ENCODE measurements at places on chromosomes 11 and 22.
A peak's percentile ranks its signal among the peaks of the same experiment; 100 is the strongest.

DNA sequence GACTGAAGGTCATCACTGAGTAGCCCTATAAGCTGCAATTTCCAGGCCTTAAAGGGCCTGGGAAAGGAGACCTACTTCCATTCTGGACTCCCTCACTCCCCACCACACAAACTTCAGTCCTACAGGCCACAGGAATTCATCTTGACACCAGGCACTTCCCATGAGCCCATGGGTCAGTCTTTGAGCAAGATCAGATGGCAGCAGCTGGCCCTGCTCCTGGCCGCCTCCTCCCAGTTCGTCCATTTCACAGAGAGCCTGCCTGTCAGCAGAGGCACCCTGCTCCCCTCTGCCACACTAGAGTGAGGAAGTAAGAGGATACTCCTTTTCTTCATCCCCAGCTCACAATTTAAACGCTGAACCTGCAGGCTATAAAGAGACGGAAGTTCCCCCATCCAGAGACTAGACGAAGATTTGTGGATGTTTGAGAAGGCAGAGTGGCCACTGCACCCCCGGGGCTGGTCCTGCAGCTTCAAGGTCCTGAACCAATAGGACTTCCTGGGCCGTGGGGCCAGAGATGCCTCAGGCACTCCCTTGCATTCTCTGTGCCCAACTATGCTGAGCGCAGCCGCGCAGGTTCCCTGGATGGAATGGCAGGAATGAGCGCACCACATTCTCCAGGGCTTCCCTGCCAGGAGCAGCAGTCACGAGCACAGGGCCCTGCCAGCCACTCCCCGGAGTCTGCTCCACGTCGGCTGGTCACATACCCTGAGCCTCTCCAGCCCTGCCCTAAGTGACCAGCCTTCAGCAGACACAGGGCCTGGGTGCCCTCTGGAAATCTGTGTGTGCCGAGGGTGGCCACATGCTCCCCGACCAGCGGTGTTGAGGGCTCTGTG lies 33.5 kb upstream of the BID start:
- DNase-seq = no peak

- no peak for DNase-seq
Measured at GRCh38 chr11:13008625-13009475, at the start of gene RASSF10. TSS of gene RASSF10 (plus strand) at chr11:13009316. CDS start at chr11:13009577, 261 bp downstream.

- DNase-seq = no peak
Measured at GRCh38 chr11:12251666-12252560, 125.5 kb upstream of the PARVA start.

DNA sequence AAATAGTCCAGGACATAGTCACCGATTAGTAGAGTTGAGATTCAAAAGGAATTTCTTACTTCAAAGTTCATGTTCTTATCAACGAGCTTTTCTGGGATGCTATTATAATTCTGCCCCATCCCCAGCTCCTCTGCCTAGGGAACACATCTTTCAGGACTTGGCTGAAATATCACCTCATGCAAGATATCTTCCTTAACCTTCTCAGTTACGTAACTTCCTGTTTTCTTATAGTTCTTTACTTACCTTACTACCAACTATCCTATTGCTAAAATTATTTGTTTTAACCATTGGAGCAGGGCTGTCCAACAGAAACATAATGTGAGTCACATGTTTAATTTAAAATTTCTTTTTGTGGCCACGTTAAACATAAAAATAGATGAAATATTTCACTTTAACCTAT lies 2.3 kb downstream of the NARS2 start:
- DNase-seq = no peak

- no peak for DNase-seq
Measured at GRCh38 chr11:1300569-1301187, 8.8 kb downstream of the TOLLIP start.

- DNase-seq = peak; percentile 51
Measured at GRCh38 chr22:29787371-29787980, 20.3 kb downstream of the UQCR10 start.

DNA sequence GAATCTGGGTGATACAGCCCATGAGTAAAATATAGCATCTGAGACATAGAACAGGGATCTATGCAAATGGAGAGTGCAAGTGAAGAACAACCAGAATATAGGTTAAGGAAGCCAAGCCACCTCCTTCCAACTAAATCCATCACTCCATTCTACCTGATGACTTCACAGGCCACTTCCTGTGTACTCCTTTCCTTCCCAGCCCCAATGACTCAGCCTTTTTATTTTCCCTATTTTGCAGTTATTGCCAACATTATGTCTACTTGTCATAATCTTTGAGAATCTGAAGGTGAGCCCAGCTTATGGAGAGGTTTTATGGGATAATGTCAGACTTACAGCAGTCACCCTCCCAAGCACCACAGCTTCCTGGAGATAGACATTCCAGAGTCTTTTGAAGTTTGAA lies 1.4 kb upstream of the OR52M1 start:
- no peak for DNase-seq

DNA sequence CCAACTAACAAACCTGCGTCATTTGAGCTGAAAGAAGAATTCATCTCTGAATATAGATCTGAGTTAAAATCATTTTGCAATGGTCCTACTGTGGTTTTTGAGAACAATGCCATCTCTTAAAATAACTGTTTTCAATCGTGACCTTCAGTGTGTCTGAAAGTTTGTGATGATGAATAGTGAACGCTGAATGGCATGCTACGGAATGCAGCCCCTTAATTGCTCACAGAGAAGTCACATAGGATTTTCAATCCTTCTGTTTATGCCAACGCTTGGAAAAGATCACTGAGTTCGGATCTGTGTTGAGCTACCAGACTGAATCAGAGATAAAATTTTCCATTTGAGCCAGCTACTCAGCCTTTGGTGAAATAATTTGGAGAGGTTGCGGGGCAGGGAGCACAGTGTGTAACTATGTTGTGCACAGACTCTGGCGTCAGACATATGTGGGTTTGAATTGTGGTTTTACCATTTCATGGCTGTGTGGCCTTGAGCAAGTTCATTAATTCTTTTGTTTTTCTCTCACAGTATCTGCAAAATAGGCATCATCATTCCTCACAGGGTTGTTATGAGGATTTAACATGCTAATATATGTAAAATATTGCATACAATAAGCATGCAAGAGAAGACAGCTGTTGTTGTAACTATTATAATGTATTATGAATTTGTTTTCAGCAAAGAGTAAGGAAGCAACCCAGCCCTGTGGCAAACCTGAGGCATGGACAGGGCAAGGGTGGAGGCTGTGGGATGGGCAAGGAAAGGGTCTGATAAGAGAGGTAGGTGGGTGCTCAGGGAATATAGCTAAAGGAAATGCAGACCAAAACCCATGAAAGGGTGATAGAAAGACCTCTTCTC lies 679.9 kb downstream of the KCNA4 start:
- no peak for DNase-seq

DNA sequence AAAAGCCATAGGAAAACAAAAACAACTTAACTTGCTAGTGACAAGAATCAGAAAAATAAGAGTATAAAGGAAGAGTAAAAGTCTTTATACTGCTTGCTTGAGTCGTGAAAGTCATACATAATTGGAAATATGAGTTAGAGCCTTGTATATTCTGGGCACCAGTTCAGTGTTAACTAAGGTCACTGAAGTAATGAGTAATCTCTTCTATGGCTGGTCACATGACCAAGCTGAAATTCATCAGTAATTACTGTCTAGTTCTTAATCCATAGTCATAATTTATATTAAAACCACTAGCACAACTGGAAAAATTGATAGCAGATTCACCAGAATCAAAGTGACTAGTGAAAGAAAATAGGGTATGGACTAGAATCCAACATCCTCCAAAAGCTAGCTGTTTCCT lies 84.4 kb upstream of the SLC5A12 start:
- DNase-seq = no peak

GRCh38 chr11:77448269-77448668 lies 25.6 kb downstream of the PAK1 start:
- DNase-seq = no peak

DNA sequence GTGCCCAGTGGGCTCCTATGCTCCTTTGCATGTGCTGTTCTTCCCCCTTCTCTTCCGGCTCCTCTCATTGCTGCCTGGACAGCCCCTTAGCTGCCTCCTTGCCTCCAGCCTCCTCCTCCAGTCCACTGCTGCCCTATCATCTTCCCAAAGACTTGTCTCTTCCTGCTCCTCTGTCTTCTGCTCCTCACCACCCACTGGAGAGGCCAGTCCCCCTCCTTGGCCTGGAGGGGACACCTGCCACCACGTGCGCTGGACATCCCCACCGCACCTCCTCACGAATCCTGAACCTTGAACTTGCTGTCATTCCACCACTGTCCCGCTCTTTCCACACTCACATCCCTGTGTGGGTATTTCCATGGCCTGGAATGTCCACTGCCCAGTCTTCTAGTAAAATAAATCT lies 49.8 kb downstream of the MICAL2 start:
- DNase-seq = no peak

DNA sequence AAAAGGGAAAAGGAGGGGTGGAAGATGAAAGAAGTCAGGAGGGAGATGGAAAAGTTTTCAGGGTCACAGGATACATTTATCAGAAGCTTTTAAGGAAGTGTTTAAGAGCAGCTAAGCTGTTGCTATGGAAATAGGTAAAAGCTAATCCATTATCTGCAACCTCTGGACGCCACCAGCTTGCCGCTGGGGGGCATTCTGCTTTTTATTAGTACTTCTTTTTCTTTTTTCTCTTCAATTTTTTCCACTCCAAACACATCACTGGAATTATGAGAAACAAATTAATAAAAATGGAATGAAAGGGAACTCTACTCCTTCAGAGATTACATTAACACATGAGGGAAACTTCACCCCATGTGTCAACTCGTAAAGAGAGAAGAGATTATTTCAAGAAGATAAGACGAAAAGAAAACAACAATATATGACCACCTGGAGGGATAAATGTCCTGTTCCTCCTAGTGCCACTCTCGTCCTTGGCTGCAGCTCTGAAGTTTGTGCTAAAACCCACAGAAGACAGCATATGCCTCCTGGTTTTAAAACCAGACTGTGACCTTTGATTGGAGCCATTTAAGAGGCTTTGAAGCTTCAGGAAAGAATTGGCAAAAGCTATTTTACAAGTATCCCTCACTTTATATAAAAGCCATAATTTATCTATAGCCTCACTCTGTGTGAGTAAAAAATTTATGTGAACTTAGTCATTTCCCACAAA lies 972.8 kb downstream of the OPCML start:
- no peak for DNase-seq
